ENCODE measurements at places on chromosomes 11 and 22. TPM values are rescaled to one million over a fixed set of nuclear protein-coding genes. Genes with fewer than 3 reads are reported as not detected.

The BRSK2 gene
- not detected for total RNA-seq

The ILK gene
- 201 TPM for total RNA-seq

The DENND6B gene
- 1.3 TPM for total RNA-seq

The SLC29A2 gene
- 3.7 TPM for total RNA-seq

The SBF1 gene
- total RNA-seq, result 52.0 TPM

The TUBA8 gene
- 0.59 TPM for total RNA-seq

The MYO7A gene
- total RNA-seq, result not detected

The CDC42BPG gene
- total RNA-seq, result 0.15 TPM

The NLRP10 gene
- 7.6 TPM for total RNA-seq

The MPEG1 gene
- total RNA-seq, result not detected

The SPI1 gene
- total RNA-seq, result not detected

The TYR gene
- not detected for total RNA-seq

The SYNGR1 gene
- total RNA-seq, result 5.6 TPM

The NOL12 gene
- total RNA-seq, result 61.5 TPM

The CCND1 gene
- total RNA-seq, result 125 TPM

The ZC3H7B gene
- total RNA-seq, result 47.7 TPM

The CADM1 gene
- total RNA-seq, result 2.2 TPM

The TNNT3 gene
- total RNA-seq, result not detected

The OR5A1 gene
- total RNA-seq, result not detected

The TP53AIP1 gene
- not detected for total RNA-seq

The F2 gene
- not detected for total RNA-seq

The NLRP6 gene
- total RNA-seq, result not detected

The USP2 gene
- 0.84 TPM for total RNA-seq

The OR56A1 gene
- not detected for total RNA-seq

The SLC37A2 gene
- total RNA-seq, result 5.0 TPM

The GRM5 gene
- not detected for total RNA-seq

The ZNF215 gene
- 3.2 TPM for total RNA-seq

The P2RX6 gene
- 0.34 TPM for total RNA-seq

The OR52E8 gene
- not detected for total RNA-seq

The GRIA4 gene
- 0.34 TPM for total RNA-seq

The SEC14L6 gene
- 0.50 TPM for total RNA-seq

The ACTN3 gene
- total RNA-seq, result not detected

The KIRREL3 gene
- total RNA-seq, result 0.15 TPM

The SEPTIN3 gene
- total RNA-seq, result under 0.01 TPM

The KRTAP5-9 gene
- total RNA-seq, result not detected

The DMC1 gene
- 2.4 TPM for total RNA-seq

The APOA5 gene
- total RNA-seq, result not detected

The HBG1 gene
- not detected for total RNA-seq

The CATSPERZ gene
- total RNA-seq, result not detected

The C11orf97 gene
- not detected for total RNA-seq

The MRPL49 gene
- total RNA-seq, result 63.9 TPM

Data from bronchus fibroblast of lung (primary cell).